ENCODE measurements at places on chromosomes 13 and 19. TPM values are rescaled to one million over a fixed set of nuclear protein-coding genes. Genes with fewer than 3 reads are reported as not detected.

ZNF491 gene
- 2.3 TPM for total RNA-seq

ZNF799 gene
- 9.0 TPM for total RNA-seq

LGALS14 gene
- not detected for total RNA-seq

MAP4K1 gene
- 357 TPM for total RNA-seq

LIM2 gene
- not detected for total RNA-seq

NCAN gene
- not detected for total RNA-seq

PRR19 gene
- total RNA-seq, result 0.30 TPM

PGLYRP1 gene
- not detected for total RNA-seq

CAMSAP3 gene
- total RNA-seq, result 1.0 TPM

PTH2 gene
- total RNA-seq, result not detected

DNA sequence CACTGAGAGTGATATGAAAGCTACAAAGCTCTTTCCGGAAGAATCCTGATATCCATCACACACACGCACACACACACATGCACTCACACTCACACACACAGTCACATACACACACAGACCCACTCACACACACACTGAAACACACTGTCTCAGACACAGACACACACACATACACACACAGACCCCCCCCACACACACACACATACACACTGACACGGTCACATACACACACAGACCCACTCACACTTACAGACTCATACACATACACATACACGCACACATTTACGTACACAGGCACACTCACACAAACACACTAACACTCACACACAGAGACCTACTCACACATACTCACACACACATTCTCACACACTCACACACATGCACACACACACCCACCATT lies 58.6 kb downstream of the LIG4 start:
- no peak for DNase-seq
- no peaks in the 10 kb centered on the region for H3K4me1 ChIP-seq
- no peak overlapping the region for H3K27ac ChIP-seq
- H3K4me3 ChIP-seq, result no peak overlapping the region
- no peaks in the 10 kb centered on the region for H3K27me3 ChIP-seq
- no peaks in the 10 kb centered on the region for H3K36me3 ChIP-seq

GRCh38 chr13:30312904-30313303 lies 5.6 kb upstream of the KATNAL1 start:
- H3K27me3 ChIP-seq, result no peaks in the 10 kb centered on the region
- no peak overlapping the region for H3K4me3 ChIP-seq
- H3K36me3 ChIP-seq, result no peaks in the 10 kb centered on the region
- no peak overlapping the region for H3K27ac ChIP-seq

DNA sequence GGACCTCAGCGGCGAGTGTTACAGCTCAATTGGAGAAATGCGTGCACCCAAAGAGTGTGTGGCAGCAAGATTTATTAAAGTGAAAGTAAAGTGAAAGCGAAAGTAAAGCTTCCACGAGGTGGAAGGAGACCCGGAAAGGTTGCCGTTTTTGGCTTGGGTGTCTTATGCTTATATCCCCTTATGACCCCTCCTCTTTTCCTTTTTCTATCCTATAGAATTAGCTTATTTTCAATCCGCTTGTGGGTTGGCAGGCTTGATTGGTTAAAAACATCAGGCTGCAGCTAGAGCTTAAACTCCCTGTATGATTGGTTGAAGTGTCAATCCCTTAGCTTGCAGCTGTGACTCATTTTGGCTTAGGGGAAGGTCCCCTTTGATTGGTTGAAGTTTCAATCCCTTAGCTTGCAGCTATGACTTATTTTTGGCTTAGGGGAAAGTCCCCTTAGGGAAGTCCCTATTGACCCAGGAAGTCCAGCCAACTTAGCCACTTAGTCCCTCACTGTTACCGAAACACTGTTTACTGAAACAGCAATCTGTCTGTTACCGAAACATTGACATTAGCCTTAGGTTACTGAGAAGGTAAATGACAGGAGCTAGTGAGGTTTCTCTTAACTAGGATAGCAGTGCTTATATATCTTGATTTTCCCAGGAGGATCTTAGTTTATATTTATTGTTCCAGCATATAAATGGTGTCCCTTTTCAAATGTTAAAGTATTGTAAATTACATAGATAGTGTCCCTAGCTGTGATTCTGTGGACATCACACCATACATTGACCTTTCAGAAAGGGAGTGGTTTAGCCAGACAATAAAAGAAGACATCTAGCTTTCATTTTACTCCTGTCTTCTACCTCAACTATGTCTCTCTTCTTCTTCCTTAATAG lies 575.8 kb downstream of the DACH1 start:
- no peaks in the 10 kb centered on the region for H3K36me3 ChIP-seq
- no peaks in the 10 kb centered on the region for H3K27me3 ChIP-seq
- DNase-seq, result peak; percentile 49
- peak overlapping the region; percentile 93 for H3K27ac ChIP-seq
- H3K4me3 ChIP-seq, result peak overlapping the region; percentile 46

DNA sequence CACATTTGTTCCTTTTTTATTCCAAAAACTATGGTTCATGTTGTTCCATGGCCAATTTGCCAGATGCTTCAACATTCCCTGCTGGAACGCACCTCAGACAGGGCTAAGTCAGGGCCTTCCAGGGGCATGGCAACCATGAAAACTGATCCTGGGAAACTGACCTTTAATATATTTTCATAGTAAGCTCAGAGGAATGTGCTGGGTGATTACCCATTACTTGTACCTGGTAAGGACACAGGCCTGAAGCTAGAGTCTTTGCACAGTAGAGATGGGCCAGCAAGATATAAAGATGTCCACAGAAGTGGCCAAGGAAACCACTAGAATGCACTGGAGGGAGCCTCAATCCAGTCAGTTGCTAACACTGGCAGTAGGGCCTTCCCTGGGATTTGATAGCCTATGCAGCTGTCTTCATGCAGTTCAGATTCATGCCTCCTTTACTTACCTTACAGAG lies 353.1 kb downstream of the ENOX1 start:
- no peak overlapping the region for H3K4me3 ChIP-seq
- H3K4me1 ChIP-seq, result no peaks in the 10 kb centered on the region
- H3K27me3 ChIP-seq, result peaks cover 4% of the 10 kb centered on the region
- no peak for DNase-seq
- no peak overlapping the region for H3K27ac ChIP-seq

GRCh38 chr13:33125821-33126570 lies 109.8 kb downstream of the KL start:
- H3K4me1 ChIP-seq, result no peaks in the 10 kb centered on the region
- peaks cover 7% of the 10 kb centered on the region for H3K27me3 ChIP-seq
- DNase-seq, result no peak
- H3K36me3 ChIP-seq, result no peaks in the 10 kb centered on the region
- H3K27ac ChIP-seq, result no peak overlapping the region

DNA sequence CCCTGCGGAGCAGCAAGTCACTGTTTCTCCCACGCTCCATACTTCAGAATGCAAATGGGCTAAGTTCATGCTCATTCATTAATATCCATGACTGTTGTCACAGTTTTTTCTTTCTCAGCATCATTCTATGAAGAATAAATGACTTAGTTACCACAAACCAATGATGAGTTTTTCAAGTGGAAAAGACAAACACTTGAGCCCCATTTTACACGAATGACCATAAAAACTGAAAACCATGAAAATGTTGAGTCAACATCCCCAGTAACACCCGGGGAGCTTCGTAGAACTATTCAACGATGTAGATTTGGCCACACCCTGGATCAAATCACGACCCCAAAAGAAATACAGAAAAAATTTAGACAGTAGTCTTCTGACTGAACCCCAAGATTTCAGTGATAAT lies 99.8 kb upstream of the GJB6 start:
- no peak overlapping the region for H3K4me3 ChIP-seq
- H3K27ac ChIP-seq, result no peak overlapping the region
- no peaks in the 10 kb centered on the region for H3K36me3 ChIP-seq
- no peaks in the 10 kb centered on the region for H3K4me1 ChIP-seq
- DNase-seq, result no peak
- H3K27me3 ChIP-seq, result no peaks in the 10 kb centered on the region

GRCh38 chr19:16899566-16900075 lies 10.8 kb downstream of the F2RL3 start:
- H3K4me1 ChIP-seq, result peaks cover 2% of the 10 kb centered on the region
- H3K27me3 ChIP-seq, result peaks cover 8% of the 10 kb centered on the region
- H3K4me3 ChIP-seq, result no peak overlapping the region
- DNase-seq, result no peak

GRCh38 chr13:67619351-67619994 lies 389.3 kb upstream of the PCDH9 start:
- H3K27ac ChIP-seq, result no peak overlapping the region
- H3K36me3 ChIP-seq, result no peaks in the 10 kb centered on the region
- no peaks in the 10 kb centered on the region for H3K4me1 ChIP-seq
- no peak for DNase-seq
- H3K27me3 ChIP-seq, result no peaks in the 10 kb centered on the region

- H3K27me3 ChIP-seq, result no peaks in the 10 kb centered on the region
- peaks cover 31% of the 10 kb centered on the region for H3K36me3 ChIP-seq
- no peaks in the 10 kb centered on the region for H3K4me1 ChIP-seq
- H3K4me3 ChIP-seq, result no peak overlapping the region
- DNase-seq, result no peak
Observed at GRCh38 chr19:6730153-6730804, 7.1 kb downstream of the GPR108 start.

- no peaks in the 10 kb centered on the region for H3K27me3 ChIP-seq
- no peaks in the 10 kb centered on the region for H3K36me3 ChIP-seq
- no peak overlapping the region for H3K27ac ChIP-seq
- no peaks in the 10 kb centered on the region for H3K4me1 ChIP-seq
- no peak overlapping the region for H3K4me3 ChIP-seq
- no peak for DNase-seq
Observed at GRCh38 chr13:30675717-30676116, 58.0 kb downstream of the USPL1 start.

DNA sequence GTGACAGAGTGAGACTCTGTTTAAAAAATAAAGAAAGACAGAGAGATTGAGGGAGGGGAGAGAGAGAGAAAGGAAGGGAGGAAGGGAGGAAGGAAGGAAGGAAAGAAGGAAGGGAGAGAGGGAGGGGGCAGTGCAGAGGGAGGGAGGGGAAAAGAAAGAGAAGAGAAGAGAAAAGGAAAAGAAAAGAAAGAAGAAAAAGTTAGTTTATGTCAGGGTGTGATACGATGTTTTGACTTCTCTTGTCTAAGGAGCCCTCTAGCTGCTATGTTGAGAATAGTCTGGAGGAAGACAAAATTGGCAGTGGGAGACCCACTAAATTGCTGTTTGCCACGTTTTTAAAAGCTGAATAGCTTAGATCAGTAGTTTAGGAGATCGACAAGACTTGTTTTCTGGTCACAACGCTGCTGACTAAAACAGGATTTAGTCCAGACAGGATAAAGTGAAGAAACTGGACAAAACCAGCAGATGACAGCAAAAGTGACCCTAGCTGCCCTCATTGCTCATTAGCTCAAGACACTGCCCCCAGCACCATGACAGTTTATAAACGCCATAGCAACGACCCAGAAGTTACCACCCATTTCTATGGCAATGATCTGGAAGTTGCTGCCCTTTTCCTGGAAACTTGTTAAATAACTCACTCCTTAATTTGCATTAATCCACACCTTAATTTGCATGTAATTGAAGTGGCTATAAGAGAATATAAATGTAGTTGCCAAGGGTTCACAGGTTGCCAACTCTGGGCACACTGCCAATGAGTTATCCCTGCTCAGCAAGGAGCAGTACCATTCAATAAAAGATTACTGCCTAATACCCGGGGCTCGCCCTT lies 11.1 kb downstream of the TEX101 start:
- no peak overlapping the region for H3K4me3 ChIP-seq
- no peak for DNase-seq
- peaks cover 12% of the 10 kb centered on the region for H3K27me3 ChIP-seq
- H3K27ac ChIP-seq, result no peak overlapping the region
- H3K4me1 ChIP-seq, result peaks cover 3% of the 10 kb centered on the region
- H3K36me3 ChIP-seq, result no peaks in the 10 kb centered on the region

GRCh38 chr19:14516048-14516534 lies 2.1 kb downstream of the DNAJB1 start:
- peaks cover 30% of the 10 kb centered on the region for H3K36me3 ChIP-seq
- peak overlapping the region; percentile 88 for H3K4me3 ChIP-seq
- peak overlapping the region; percentile 3 for H3K27ac ChIP-seq
- peaks cover 15% of the 10 kb centered on the region for H3K4me1 ChIP-seq
- no peaks in the 10 kb centered on the region for H3K27me3 ChIP-seq

DNA sequence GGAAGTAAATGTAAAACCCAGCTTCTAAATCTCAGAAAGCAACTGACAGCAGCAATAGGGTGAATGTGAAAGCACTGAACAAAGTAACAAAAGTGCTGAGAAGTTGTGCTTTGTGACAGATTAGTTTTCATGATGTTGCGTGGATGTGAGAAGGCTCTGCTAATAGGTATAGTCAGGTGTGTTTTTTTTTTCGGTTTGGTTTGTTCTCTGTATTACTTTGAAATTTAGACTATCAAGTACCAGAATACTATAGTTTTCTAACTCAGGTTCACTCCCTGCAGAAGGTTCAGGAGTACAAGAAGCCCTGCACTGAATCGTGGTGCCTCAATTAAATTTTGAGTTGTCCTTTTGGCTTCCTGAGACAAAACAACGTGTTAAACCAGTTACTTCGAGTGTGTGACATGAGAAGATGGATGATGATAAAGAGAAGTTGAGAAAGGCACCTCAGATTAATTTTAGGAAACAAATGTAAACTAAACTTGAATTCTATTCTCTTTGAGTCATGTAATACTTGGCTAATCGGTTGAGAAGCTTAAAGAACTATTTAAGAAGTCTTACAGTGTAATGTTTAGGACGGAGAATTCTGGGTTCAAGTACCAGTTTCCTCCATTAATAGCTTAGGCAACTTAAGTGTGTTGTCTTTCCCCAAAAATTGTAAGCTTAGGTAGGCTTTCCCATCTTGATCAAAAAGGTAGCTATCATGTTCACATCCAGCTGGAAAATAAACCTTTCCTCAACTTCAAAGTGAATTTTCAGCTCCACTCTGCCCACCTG lies 10.3 kb downstream of the MIR17HG start:
- H3K27ac ChIP-seq, result no peak overlapping the region
- no peak overlapping the region for H3K4me3 ChIP-seq
- H3K4me1 ChIP-seq, result peaks cover 3% of the 10 kb centered on the region
- DNase-seq, result no peak
- H3K27me3 ChIP-seq, result no peaks in the 10 kb centered on the region

- no peaks in the 10 kb centered on the region for H3K4me1 ChIP-seq
- no peak overlapping the region for H3K27ac ChIP-seq
- H3K27me3 ChIP-seq, result no peaks in the 10 kb centered on the region
Observed at GRCh38 chr13:58467176-58467575, 835.6 kb downstream of the PCDH17 start.

GRCh38 chr13:108755083-108755482 lies 125.7 kb downstream of the MYO16 start:
- H3K4me3 ChIP-seq, result no peak overlapping the region
- no peak for DNase-seq
- H3K27me3 ChIP-seq, result no peaks in the 10 kb centered on the region
